ENCODE measurements at places on chromosomes 5 and 9.

DNA sequence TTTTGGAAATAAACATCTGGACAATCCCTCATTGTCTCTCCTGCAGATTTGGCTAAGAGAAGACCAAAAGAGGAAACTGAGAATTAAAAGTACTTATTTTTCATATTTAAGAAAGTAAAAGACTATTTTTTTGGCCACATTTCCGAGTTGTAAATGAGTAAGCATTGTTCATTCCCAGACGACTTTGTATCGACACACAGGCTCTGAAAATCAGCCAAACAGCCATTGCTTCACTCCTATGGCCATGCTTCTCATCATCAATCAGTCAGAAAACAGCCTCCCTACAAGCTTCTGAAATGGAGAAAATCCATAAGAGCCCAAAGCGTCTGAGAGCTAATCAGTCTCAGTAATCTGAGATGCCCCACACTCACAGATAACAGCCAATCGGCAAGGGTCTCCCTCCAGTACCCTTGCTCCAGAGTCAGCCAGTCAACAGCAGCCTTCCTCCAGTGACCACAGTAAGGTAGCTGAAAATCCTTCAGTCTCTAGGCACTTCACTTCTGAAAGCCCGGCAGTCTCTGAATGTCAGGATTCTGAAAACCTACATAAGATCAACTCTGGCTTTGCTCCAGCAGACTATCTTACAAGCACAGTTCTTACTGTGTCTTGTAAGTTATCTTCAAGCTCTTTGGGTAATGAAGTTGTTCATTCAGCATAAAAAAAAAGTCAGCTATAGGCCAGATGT is 30.9 kb downstream of the CDO1 start:
- no peak for DNase-seq

GRCh38 chr5:174324680-174325079 is 279.2 kb downstream of the NSG2 start:
- DNase-seq = peak; percentile 40

GRCh38 chr9:18766989-18767550 is 265.9 kb downstream of the SAXO1 start:
- no peak for DNase-seq

GRCh38 chr5:154206311-154206710 is 15.8 kb downstream of the GALNT10 start:
- DNase-seq = no peak

DNA sequence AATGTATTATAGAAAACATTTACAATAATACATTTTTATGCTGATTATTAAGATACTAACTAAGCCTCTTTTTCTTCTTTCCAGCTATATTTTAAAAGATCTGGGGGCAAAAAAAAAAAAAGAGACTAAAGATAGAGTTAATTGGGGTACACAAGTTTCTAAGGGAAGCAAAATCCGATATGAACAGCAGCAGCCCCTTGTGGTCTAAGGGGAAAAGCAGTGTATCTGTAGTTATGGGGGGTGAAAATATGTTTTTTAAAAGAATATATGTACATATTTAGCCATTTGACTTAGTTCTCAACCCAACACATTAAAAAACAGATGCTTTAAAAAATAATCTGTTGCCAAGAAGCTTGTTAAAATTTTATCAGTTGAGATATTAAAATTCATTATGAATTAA is 134.3 kb upstream of the POU5F2 start:
- DNase-seq = no peak

GRCh38 chr9:16530669-16531642 is 339.5 kb downstream of the BNC2 start:
- DNase-seq = no peak

DNA sequence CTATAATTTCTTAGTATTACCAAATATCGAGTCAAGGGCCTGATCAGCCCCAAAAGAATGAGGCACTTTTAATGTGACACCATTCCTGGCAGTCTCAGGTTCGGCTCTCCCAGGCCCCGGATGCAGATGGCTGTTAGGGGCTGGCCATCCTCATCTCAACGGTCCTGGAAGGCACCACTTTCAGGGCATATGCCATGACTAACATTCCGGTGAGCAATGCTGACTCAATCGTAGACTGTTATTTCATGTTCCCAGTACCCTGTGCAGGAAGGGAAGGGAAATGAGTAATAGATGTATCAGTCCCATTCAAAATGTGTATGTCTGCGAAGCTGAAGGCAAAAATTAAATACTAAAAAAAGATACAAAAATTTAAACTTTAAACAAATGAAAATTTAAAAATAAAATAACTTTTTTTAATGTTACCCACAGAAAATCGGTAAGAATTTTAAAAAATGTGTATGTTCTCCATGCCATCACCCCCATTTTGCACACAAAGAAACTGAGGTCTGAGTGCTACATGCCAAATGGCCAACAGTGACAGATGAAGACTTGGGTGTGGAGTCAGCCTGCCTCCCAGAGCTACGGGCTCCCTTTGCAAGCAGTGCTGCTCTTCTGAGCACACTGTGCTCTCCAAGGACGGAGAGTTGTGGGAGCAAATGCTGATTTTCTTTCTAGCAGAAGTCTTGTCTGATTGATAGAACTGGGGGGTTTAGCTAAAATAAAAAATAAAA is 79.0 kb downstream of the GLDC start:
- DNase-seq = peak; percentile 74

DNA sequence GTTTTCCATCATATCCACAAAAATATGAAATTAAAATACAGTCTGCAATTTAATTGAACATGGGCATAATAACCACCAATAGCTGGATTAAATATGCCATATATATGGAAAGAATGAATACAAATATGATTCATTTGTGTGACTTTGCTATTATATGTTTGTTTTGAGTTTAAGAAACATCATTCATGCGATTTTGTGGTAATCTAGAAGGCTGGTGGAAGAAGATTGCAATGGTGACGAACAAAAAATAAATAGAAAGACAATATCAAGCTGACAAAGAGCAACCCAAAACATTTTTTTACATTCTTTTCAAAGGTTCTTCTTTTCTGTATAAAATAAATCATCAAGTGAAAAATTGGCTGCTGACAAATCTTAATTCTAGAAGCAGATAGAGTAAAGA is 610.0 kb downstream of the MAT2B start:
- no peak for DNase-seq

- DNase-seq = no peak
Measured at GRCh38 chr9:114114364-114114763, 15.3 kb upstream of the KIF12 start.

GRCh38 chr5:178465861-178466288 is 124.3 kb downstream of the COL23A1 start:
- no peak for DNase-seq

DNA sequence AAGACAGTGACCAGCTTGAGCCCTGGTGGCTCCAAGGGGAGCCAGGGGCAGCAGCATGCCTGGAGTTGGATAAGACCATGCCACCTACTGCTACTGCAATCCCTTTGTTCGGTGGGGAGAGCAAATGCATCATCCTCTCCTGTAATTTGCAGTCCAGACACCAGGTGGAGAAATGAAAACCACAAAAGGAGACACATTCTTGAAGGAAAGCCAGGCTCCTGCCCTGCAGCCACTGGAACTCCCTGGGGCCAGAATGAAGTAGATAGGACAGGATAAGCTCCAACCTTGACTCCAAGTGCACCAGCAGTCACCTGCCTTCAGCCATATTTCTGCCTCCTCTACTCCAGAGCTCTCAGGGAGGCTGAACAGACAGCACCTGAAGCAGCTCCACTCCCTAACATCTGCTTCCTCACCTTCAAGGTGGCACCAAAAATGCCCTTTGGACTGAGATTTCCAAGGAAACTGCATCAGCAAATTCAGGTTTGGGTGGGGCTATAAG is 65.1 kb upstream of the IQGAP2 start:
- peak; percentile 69 for DNase-seq

- no peak for DNase-seq
Measured at GRCh38 chr9:21265421-21266189, 25.8 kb upstream of the IFNA14 start.

DNA sequence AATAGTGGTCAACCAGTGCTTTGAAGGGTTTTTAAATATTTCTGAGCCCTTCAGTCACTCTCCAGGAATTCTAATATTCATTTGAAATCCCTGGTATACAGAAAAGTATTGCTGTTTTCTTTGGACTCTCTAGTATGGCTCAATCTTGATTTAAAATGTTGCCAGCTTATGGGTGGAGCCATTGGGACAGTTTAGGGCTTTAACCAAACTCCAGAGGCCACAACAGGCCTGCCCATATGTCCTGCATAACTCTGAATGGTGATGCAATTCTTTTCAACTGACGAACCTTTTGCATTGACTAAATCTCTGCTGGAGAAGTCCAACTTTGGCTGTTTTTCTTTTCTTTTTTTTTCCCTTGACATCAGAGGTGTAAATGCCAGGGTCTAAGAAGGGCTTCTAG is 10.3 kb upstream of the ANKHD1 start:
- DNase-seq = no peak

- DNase-seq = no peak
Measured at GRCh38 chr5:91712718-91713117, 329.6 kb upstream of the ARRDC3 start.

GRCh38 chr5:135568246-135568645 is 10.5 kb downstream of the CXCL14 start:
- no peak for DNase-seq

DNA sequence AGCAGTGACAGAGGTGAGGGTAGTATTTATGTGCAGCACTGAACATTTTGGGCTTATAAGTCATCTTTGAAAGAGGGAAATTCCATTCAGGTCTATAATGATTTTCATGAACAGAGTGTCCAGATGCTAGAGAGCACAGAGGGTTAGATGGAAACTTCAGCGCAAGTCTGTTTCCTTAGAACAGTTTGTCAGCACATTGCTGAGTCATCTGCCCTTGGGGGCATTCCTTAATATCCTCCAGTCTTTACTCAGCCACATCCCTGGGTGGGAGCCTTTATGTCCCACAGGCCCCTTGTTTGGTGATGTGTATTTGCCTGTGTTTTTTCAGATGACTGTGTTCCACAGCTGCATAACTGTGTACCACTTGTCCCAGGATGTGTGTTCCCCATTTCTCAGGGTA is 138.5 kb upstream of the S1PR3 start:
- DNase-seq = peak; percentile 82

DNA sequence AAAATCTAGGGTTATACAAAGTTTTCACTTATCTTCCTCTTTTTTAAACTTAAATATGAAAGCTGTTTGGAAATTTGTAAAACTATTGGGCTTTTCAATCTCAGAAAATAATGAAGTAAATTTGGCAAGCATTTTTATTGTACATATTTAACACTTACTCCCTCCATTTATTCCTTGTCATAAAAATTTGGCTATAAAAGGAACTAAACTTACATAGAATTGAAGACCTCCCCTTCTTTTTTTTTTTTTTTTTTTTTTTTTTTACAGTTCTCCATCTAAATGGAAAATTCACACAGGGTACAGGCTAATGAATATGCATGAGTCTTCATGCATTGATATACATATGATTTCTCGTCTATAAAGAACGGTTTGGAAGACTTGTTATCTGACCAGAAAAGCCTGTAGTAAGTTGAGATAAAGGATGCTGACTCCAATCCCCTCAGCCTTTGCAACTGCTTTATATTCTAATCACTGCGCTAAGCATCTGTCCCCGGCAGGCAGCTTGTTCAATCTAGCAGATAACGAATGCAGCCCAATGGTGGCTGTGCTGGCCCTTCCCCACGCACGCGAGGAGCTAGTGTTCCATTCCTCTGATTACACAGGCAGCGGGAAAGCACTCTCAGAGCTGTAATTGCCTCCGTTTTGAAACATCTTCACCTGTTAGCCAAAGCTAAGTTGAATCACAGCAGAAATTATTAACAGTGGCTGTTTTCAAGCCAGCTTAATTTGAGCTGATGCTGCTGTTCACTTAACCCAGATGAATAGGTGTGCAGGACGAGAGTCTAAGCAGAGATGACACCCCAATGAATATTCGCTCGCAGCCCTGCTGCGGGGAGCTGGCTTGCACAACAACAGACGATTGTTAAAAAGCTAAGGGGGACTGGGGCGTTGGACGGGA is 453.8 kb upstream of the ZNF608 start:
- DNase-seq = no peak

GRCh38 chr9:37921546-37922300 is 17.8 kb upstream of the SLC25A51 start:
- DNase-seq = no peak
